ENCODE measurements at places on chromosomes 3 and 15.

- DNase-seq = no peak
These were observed 104.5 kb downstream of the ZMAT3 start for GRCh38 chr3:178967177-178967532.

- DNase-seq = no peak
These were observed 10.4 kb downstream of the SOX2 start for GRCh38 chr3:181722156-181722555.

DNA sequence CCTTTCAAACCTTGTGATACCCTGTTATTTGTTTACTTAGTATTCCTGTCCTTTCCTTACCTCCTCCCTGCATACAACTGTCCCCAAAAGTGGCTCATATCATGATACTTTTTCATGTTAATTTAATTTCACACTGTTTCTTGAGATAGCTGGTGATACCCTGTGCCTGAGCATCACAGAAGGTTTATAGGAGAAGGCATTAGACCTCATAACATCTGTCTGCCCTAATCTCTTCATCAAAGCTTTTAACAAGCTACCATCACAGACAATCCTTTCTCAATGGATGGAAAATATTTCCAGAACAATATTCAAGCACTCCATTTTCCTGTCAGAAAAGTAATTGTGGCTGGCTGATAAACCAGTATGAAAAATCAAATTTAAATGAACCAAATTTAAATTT lies 81.6 kb downstream of the SSR3 start:
- DNase-seq = no peak

- no peak for DNase-seq
These were observed 18.0 kb downstream of the NCEH1 start for GRCh38 chr3:172692751-172693338.

- DNase-seq = no peak
These were observed 65.2 kb upstream of the MME start for GRCh38 chr3:155014953-155015352.

DNA sequence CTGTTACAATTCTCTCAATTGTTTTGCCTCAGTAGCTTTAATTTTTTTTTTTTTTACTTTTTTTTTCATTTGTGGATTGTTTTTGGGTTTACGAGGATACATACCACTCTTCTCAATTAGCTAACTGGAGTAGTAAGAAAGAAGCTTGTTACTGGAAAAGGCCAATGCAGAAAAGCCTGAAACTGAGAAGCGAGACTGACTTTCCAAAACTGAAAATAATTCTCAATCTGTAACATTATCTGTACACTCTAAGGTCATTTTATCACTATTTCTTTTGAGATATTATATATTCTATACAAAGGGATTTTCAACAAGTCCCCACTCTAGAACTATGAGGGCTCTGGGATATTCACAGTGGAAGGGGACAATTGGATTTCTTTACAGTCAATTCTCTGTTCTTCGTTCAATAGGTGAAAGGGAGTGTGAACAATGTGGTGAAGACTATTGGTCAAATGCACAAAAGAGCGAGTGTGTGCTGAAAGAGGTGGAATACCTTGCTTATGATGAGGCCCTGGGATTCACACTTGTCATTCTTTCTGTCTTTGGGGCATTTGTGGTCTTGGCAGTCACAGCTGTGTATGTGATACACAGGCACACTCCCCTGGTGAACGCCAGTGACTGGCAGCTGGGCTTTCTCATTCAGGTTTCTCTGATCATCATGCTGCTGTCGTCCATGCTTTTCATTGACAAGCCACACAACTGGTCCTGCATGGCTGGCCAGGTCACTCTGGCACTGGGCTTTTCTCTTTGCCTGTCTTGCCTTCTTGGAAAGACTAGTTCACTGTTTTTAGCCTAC lies 83.9 kb upstream of the KCNAB1 start:
- DNase-seq = no peak

GRCh38 chr3:149195221-149195620 lies 26.4 kb downstream of the CP start:
- DNase-seq = no peak

DNA sequence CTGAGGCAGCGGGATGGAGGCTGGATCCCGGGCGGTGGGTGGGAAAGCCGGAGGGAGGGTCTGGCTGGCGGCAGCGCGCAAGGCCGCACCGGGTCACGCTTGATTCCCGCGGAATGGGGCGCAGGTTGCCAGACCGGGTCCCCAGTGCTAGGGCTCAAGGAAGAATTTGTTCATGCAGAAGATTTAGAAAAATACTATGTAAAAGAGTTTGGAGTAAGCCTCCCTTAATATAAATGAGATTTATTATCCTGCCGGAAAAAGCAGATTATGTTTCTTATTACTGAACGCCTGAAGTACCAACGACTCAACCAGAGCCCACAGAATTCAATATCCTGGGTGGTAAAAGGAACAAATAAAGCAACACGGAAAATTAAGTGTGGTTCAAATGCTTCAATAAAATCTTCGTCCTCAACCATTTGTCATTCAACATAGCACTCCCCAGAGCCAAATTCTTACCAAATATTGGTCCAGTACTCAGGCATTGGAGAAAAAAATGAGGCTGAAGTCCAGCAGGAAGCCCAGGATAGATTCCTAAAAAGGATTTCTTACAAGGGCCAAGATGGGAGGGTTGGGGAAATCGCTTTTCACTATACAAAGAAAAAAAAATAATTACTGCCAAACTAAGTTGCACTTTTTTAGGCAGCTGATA lies 1.2 kb upstream of the ZBTB20 start:
- DNase-seq = no peak

- DNase-seq = no peak
These were observed 221.1 kb downstream of the SCAPER start for GRCh38 chr15:76684002-76684401.
